ENCODE measurements at places on chromosomes 1 and 21. TPM values are rescaled to one million over a fixed set of nuclear protein-coding genes. Genes with fewer than 3 reads are reported as not detected.

Gene OR2AJ1
- not detected for total RNA-seq

Gene TRAF3IP3
- total RNA-seq, result not detected

Gene KIF2C
- total RNA-seq, result 26.6 TPM

Gene C1orf185
- total RNA-seq, result not detected

Gene KCNJ9
- not detected for total RNA-seq
